H1 (cell line): ENCODE measurements at places on chromosomes 5 and 9. TPM values are rescaled to one million over a fixed set of nuclear protein-coding genes. Genes with fewer than 3 reads are reported as not detected.

DNA sequence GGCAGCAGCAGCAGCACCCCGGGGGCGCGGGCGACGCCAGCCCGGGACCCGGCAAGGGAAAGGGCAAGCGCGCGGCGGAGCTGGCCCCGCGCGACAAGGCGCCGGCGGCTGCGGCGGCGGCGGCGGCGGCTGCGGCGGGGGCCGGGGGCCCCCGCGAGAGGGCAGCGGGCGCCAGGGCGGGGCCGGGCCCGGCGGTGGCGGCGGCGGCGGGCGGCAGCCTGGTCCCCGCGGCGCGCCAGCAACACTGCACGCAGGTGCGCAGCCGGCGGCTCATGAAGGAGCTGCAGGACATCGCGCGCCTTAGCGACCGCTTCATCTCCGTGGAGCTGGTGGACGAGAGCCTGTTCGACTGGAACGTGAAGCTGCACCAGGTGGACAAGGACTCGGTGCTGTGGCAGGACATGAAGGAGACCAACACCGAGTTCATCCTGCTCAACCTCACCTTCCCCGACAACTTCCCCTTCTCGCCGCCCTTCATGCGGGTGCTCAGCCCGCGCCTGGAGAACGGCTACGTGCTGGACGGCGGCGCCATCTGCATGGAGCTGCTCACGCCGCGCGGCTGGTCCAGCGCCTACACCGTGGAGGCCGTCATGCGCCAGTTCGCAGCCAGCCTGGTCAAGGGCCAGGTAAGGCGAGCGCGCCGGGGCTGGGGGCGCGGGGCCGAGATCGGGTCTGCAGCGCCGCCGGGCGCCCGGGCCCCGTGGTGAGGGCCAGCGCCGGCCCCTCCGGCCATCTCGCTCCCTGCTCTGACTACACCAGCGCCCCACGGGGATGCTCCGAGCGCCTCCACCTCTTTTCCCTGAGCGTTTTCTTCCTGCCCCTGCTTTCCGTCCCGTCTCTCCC, at the start of gene UBE2QL1:
TSS of gene UBE2QL1 (plus strand) at position 238 of the 843 bp plus-strand sequence. CDS start at position 273, 35 bp downstream.
- no peak for DNase-seq

DNA sequence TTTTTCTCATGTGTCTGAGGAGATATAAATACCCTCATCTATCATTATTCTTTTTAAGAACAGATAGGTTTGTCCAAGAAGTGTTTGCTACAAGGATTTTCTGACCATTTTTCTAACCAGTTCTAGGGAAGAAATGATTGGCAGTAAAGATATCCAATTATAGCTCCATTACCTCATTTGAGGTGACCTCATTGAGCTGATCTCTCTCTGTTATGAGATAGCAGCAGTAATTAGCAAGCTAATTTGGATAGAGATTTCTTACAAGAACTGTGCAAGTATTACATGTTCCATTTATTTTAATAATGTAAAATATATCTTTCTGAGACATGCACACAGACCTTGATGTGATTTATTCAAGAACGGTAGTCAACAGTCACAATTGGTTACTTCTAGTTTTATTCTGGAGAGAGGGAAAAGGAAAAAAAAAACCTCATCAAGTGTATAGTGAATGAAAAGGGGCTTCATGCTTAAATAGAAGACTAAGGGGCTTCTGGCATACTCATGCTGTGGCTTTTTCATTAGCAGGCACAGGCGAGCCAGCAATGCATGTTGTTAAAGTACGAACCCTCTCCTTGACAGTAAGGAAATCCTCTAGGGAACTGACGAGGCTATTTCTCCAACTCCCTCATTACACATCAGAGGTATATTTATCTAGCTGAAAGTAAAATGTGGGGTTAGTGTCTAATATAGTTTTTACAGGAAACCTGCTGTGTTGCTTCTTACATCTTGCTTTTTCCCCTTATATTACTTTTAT, 127.3 kb downstream of the NUDT12 start:
- DNase-seq, result no peak

DNA sequence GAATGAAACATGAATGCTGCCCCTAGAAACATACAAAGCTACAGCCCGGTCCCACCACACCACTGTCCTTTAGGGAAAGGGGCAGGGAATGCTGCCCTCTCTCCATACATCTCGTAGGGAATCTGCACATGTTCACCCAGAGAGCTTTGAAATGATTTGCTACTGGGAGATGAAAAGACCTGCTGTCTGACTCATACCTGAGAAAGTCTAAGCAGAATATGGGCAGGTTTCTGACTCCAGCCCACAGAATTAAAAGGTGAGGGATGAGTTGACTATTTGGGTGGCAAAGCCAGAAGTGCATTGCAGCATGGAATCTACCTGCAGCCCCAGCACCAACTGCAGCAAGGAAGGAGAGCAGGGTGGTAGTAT, 297.9 kb downstream of the TLE1 start:
- no peak for DNase-seq

DNA sequence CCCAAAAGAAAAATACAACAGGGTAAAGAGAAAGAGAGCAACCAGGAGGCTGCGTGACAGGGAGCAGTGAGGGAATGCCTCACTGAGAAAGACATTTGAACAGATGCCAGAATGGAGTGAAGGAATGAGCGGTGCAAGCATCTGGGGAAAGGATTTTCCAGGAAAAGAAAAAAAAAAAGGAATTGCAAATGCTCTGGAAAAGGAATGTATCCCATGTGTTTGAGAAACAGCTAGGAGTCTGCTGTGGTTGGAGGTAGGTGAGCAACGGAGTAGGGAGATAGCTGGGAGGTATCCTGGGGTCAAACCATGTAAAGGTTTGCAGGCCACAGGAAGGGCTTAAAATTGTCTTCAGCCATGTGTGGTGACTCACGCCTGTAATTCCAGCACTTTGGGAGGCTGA, 23.6 kb upstream of the CEMIP2 start:
- DNase-seq, result no peak

Gene RIOK2
- 35.0 and 35.8 TPM in 2 replicates for total RNA-seq

GRCh38 chr9:123894822-123895221, 35.1 kb downstream of the DENND1A start:
- no peak for DNase-seq

DNA sequence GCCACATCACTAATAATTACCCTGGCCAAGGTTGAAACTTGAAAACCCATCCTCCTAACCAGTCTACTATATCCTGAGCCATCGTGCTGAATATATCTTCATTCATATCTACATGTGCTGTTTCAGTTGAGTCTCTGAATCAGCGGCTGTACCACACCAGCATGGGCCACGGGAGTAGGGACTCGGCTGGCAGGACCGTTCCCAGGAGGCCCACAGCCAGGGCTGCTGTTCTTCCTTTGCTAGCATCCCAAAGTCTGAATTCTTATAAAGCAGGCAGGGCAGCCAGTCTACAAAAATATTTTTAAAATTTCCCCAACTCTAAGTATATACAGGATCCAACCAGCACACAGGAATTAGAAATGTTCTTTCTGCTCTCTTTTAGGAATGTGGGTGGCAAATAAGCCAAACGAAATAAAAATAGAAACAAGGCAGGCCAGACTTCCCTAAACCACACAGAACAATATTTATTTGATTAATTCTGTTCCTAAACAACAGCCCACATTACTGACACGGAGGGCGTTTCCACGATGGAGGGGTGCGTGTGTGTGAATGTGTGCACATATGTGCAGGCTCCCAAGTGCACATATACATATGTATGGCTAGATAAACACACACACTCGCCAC, 42.8 kb upstream of the EQTN start:
- no peak for DNase-seq

DNA sequence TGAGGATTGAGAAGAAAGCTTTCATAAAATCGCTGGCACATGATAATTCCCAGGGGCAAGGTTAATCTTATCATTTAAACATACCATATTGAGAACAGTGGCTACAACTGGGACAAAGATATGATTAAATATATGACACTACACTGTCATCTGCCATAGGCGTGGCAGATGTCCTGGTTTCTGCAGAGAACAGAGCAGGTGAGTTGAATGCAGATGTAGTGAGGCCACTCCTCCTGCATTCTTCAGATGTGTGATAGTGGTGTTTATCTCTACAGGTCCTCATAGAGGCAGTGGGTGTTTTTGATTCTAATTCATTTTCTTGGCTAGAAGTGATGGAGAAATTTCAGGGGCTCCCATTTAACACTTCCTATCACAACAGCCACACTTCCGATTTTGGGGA, 237.0 kb upstream of the CDH9 start:
- no peak for DNase-seq

Gene PIP5K1B
- 6.1 and 7.7 TPM in 2 replicates for total RNA-seq

GRCh38 chr5:1299511-1299850, 4.6 kb upstream of the TERT start:
- no peak for DNase-seq

Gene TLR4
- total RNA-seq, result 0.17 and 0.19 TPM in 2 replicates

GRCh38 chr9:115888131-115888530, 265.5 kb upstream of the PAPPA start:
- DNase-seq, result no peak

Gene PLPP7
- total RNA-seq, result 3.4 TPM in 2 replicates
